ENCODE measurements at places on chromosomes 5 and 9.
A peak's percentile ranks its signal among the peaks of the same experiment; 100 is the strongest.

DNA sequence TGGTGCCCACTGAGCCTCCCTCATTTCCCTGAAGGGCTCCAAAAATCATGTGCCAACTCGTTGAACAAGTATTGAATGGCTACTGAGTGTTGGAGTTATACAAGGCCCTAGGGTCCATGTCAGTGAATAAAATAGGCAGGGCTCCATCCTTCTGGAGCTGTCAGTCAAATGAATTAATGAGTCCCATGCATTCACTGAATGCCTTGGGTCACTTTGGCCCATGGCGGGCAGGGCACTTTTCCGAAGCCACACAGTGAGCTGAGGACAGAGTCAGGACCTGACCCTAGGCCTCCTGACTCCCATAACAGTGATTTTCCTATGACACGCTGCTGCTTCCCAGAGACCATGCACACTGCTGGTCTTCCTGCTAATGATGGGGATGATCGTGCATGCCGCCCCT, 27.3 kb upstream of the SLC36A1 start:
- no peak for DNase-seq

- no peak for DNase-seq
Observed at GRCh38 chr9:135671591-135672041, 8.5 kb downstream of the LCN9 start.

DNA sequence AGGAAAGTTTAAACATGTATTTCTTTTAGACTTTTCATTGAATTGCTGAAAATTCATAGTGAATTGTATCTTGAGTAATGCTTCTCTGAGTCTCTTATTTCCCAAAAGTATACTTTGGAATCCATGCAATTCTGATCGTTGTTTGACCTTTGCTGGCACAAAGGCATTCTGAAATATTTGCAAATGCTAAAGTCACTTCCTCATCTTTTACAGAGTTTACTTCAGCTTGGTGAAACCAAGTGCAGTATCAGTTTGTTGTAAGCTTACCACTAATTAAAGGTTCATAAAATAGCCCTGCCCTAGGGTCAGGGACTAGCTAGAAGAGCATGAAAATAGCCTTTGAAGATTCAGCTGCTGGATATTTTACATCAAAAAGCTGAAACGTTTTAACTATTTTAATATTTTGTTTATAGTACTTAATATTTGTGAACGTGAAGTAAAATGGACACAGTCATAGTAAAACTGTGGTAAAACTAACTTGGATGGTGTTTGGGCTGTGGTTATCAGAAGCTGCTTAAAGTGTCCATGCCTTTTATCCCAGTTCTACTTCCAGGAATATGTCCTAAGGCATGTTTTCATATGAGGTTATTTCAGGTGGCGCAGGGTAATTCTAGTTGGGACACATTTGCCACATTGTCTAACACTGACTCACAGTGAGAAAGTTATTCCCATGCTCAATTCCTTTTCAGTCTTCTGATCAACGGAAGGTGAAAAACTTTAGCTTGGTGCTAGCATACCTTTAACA, 45.3 kb downstream of the SLC22A5 start:
- no peak for DNase-seq

DNA sequence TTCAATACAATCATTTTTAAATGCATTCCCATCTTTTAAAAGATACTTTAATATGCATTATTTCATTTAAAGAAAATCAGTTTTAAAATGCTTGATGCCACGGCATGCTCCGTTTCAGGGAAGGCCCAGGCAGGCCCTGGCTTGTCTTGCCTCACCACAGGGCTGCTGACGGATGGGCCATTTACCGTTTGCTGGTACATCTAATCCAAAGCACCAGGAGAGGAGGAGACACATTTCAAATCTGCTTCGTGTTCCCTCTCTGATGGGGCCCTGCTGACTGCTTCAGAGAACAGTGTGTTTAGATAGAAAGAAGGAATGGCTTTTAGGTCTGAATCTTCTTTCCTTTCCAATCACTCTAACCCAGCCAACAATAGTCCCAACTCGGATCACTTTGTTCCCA, 185.2 kb downstream of the DCP2 start:
- no peak for DNase-seq

- no peak for DNase-seq
Observed at GRCh38 chr9:72351538-72352453, 13.2 kb downstream of the ZFAND5 start.

DNA sequence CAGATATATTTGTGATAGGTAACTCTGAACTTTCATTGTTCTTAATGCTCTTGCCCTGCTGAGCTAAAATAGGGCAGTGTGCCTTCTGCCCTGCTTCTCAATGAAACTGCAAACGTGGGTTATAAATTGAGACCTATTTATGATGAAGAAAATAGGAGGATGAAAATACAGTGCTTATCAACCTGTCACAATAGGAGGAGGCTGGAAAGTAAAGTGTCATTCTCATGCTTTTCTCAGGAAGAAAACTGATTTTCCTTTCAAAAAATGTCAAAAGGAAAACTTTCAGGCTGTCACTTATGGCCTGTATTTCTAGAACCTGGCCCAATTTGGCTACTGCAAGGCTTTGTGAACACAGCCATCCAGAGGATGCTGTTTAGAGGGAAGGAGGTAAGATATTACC, 130.3 kb upstream of the TUSC1 start:
- DNase-seq: no peak

DNA sequence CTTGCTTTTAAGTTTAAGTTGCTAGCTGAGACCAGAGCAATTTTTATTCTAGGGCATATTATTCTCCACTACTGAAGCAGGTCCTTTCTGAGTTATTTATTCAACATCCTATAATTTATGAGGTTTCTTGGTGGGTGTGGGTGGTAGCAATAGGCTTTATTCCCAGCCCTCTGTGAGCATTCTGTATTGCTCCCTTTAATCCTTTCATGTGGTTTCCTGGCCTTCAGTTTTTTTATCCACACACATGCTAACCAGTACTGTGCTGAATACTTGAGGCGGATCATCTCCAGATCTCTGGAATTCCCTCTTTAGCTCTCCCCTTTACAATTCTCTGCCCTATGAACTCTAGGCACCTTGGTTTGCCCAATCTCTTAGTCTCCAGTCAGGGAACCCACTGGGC, 91.8 kb upstream of the GLRA1 start:
- DNase-seq: no peak

DNA sequence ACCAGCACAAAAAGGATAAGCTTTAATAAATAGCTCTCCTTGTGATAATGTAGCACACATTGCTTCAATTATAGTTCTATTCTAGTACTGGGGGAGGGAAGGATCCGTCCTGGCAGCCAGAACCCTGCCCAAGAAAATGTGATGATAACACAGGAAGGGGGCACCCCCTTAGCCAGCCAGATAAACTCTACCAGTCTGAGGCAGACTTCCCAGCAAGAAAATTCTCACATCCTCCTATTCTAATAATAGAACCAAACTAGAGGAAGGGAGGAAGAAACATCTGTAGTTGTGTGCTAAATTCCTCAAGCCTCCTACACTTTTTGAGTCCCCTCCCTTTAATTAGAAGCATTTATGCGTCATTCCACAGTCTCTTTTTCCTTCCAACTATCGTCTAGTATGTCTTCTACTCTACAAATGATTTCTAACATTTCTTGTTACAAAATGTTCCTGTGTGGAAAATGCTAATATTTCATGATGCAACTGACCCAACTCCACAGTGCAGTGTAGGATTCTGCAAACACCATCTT, 261.0 kb downstream of the SEMA5A start:
- no peak for DNase-seq

DNA sequence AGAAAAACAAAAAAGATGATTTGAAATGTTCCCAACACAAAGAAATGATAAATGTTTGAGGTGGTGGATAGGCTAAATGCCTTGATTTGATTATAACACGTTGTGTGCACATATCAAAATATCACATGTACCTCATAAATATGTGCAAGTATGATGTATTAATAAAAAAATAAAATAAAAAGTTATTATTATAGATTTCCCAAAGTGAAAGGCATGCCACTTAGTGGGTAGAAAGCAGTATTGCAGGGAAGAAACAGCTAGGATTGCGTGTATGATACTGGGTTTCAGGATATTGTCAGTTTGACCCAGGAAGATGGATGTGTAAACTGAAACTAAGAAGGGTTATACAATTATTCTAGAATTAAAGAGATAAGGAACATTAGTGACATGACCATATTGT, 3.6 kb upstream of the TMEM38B start:
- DNase-seq: no peak

- DNase-seq: no peak
Observed at GRCh38 chr5:10524376-10525123, 39.3 kb upstream of the ANKRD33B start.

DNA sequence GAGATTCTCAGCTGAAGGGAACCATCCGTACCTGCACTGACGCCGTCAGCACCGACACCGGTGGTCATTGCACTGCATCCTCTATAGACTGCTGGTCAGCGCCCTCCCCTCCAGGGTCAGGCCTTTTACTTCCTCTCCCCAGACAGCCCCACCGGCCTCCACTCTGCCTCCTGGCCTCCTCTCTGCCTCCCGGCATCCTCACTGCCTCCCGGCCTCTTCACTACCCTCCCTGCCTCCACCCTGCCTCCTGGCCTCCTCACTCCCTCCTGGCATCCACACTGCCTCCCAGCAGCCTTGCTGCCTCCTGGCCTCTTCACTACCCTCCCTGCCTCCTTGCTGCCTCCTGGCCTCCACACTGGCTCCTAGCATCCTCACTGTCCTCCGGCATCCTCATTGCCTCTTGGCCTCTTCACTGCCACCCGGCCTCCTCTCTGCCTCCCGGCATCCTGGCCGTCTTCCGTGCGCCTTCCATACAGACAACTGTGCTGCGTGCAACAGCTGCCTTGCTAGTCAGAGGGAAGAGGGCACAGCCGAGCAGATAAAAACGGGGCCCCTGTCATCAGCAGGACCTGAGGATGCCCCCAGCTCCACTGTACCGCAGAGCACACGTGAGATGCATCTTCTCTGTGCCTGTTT, 62.0 kb downstream of the VAV2 start:
- no peak for DNase-seq

- no peak for DNase-seq
Observed at GRCh38 chr5:20536341-20536740, 548.3 kb upstream of the CDH18 start.

- DNase-seq: no peak
Observed at GRCh38 chr5:168093200-168093910, 198.1 kb upstream of the WWC1 start.

- DNase-seq: no peak
Observed at GRCh38 chr5:133384903-133385302, 227.4 kb downstream of the FSTL4 start.

DNA sequence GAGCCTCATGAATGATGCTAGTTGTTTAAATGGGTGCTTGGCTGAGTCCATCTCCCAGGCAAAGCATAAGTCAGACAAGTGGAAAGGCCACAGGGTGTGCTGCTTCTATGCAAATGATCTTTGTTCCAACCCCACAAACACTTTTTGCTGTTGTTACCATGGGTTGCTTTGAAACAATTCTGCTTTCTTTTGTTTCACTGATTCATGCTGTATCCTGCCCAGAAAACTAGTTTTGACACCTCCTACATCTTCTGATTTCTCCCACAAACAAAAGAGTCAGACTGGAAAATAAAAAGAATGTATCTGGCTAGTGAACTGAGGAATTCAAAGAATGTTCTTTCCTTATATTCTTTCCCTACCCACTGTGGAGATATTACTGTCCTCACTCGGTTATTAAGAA, 298.6 kb downstream of the DIRAS2 start:
- no peak for DNase-seq

- DNase-seq: no peak
Observed at GRCh38 chr5:169886677-169887076, 93.6 kb downstream of the INSYN2B start.

DNA sequence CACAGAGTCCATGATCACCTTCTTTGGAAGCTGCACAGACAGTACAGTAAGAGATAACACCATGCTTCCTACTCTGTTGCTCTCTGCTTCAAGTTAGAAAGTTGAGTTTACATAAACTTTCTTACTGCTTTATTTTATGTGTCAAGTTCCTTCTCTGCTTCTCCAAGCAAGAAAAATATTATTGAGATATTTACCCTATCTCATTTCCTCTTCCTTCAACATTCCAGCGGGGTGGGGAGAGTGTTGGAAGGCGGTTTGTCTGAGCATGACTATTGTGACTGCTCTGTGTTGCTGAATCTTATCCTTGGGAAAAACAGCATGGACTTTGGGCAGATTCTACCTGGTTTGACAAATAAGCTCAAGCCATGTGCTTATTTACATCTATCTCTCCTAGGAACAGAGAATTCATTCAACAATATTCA, 66.9 kb upstream of the EPB41L4A start:
- no peak for DNase-seq

DNA sequence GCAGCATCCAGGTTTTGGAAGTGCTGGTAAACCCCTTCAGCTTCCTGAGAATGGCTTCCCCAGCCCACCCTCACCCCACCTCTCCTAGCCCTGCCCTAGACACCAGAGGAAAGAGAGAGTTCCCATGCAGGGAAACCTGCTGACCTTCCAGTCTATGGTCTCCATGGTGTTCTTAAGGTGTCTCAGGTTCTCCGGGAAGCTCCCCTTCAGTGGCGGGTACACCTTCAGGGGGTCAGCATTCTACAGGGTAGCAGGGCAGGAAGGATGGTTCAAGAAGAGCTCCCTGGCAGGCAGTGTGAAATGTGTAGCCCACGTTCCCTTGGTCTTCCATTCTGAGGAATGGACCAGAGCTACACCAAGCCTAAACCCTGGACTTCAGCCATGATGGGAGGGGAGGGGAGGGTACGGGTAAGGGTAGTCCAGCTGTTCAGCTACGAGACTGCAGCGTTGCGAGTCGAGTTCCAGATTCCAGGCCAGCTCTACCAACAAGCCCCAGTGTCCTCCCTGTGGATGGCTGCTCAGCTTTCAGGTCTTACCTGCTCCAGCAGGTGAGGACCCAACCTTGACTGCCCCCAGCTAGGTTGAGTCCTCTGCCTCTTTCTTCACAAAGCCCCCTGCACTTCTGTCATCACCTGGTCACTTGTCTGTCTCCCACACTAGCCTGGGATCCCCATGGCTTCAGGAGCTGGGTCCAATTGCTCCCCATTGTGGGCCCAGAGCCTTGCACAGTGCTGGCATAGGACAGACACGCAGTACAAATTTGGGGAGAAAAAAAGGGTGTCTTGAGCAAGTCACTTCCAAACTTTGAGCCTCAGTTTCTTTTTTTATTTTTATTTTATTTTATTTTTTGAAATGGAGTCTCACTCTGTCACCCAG, 7.5 kb downstream of the CD74 start:
- DNase-seq: no peak

DNA sequence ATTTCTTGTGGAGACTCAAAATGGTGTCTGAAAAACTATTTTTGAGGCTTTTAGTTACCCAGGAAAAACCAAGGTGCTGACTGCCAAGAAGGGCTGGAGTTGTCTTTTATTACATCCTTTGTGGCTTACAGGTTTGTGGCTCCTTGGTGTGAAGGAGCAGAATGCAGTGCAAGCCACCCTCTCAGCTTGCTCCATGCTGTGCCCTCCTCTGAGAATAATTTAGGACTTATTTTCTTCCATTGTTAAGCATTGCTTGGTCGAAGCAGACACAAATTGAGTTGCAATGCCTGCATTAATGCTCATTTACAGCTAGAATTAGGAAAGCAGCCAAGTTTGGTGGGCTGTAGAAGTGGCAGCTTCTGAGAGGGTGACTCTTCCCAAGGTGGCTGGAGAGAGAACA, 272.2 kb downstream of the KIF4B start:
- DNase-seq: no peak

GRCh38 chr9:89274838-89275237, 36.2 kb upstream of the CKS2 start:
- DNase-seq: peak; percentile 55

- peak; percentile 42 for DNase-seq
Observed at GRCh38 chr9:88173378-88173999, 35.2 kb upstream of the SPATA31C2 start.

- no peak for DNase-seq
Observed at GRCh38 chr5:91777671-91778070, 394.6 kb upstream of the ARRDC3 start.
